Fibroblast of upper back skin (primary cell): ENCODE measurements at places on chromosomes 12 and 14.

DNA sequence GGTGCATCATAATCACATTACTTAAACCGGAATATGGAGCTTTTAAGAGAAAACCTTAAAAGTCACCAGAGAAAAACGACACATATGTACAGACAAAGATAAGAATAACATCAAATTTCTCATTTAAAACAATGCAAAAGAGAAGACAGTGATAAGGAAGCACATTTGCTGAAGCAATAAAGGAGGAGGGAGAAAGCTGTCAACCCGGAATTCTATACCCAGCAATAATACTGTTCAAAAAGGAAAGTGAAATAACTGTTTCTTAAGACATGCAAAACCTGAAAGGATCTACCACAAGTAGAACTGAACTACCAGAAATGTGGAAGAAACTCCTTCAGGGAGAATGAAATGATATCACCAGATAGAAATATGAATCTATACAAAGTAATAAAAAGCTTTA lies 15.4 kb downstream of the SLC6A13 start:
- DNase-seq = no peak

GRCh38 chr14:100279133-100279532 lies 27.1 kb downstream of the SLC25A29 start:
- DNase-seq = no peak

- peak; percentile 63 for DNase-seq
Observed at GRCh38 chr12:27975222-27976136, 2.9 kb upstream of the PTHLH start.

DNA sequence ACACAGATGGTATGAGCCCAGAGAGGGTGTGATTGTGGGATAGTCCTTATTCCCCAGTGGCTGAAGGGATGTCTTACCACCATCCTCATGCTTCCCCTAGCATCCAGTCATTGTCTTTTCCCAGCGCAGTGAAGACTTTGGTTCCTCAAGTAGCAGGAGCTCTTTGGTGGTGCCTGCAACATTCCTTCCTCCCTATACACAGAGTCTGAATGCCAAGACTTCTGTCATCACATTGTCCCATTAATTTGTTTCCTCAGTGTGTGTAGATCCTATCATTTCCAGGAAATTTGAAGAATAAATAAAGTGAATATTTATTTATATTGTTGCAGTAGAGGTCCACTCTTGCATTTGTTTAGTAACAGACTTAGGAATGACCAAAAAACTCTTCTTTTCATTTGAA lies 147.2 kb downstream of the DACT1 start:
- DNase-seq = peak; percentile 40

DNA sequence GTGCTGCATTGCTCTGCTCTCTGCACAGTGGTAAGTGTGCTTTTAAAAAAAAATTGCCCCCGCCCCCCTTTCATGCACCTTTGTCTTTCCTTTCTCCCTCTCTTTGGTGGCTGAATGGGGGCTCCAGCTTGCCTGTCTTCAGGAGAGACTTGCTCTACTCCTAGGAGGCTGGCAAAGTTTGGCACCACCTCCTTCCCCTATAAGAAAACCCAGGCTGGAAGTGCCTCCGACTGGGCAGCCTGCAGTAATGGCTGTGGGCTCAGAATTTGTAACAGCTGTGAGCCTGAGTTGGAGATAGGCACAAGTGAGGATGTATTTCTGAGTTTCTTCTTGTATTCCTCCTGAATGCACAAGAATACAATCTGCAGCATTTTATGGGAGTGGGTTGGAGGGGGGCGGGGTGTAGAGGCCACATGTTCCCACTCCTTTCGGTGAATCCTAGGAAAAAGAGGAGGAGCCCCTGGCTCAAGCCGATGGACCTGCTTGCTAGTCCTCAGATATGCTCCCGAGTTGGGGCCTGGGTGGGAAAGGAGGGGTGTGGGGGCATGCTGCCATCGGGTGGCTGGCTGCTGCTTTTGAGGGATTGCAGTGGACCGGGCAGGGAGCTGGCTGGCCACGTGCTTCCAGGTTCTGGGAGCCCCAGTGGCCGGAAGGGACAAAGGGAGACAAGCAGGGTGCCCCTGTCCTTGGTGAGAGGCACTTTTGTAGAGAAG lies 124.3 kb downstream of the TSPAN9 start:
- no peak for DNase-seq

GRCh38 chr12:38872561-38872960 lies 32.8 kb downstream of the CPNE8 start:
- DNase-seq = no peak

DNA sequence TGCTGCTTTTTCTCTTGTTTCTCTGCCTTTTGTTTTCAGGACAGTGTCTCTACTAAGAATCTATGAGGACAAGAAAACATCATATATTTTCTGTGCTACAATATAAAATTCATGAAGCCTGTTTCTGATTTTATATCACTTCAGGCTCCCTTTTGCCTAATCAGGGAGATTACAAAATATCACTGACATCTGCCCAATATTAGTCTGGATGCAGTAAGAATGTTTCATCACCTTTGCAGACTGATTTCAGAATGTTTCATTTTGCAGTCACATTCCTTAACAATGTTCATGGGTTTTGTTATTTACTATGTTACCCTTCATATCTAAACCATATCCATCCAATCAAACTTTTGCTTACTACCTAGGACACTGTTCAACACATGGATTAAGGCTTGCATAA lies 491 bp upstream of the CLEC6A start:
- no peak for DNase-seq

DNA sequence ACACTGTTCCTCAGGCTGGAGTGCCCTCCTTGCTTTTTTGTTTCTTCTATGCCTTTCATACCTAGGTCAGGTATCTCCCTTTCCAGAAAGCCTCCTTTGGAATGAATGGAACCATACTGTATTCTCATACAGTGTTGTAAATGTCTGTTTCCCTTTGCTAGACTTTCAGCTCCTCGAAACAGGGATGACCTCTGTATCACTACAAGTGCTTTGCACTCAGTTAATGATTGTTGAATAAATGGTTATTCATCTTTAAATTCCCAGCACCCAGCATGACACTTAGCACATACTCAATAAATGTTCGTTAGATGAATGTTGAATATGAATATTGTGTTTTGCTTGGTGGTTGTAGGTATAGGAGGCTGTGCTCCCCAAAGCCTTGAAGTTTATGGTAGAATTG lies 5.9 kb upstream of the TULP3 start:
- no peak for DNase-seq

- DNase-seq = no peak
Observed at GRCh38 chr12:39935839-39936238, 170.0 kb downstream of the SLC2A13 start.

DNA sequence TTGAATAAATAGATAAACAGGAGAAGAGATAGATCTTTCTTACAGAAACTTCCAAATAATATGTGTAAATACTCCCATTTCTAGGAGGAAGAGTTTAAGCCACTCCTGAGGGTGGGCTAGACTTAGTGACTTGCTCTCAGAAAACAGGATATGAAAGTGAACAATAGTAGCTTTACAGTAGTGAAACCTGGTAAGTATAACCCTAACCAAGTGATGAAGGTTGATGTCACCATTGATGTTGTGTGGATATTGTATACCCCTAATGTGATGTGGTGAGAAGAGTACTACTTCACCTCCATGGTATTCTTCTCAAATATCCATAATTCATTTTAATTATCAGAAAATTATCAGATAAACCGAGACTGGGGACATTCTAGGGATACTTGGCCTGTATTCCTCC lies 20.9 kb downstream of the AKAP6 start:
- no peak for DNase-seq

DNA sequence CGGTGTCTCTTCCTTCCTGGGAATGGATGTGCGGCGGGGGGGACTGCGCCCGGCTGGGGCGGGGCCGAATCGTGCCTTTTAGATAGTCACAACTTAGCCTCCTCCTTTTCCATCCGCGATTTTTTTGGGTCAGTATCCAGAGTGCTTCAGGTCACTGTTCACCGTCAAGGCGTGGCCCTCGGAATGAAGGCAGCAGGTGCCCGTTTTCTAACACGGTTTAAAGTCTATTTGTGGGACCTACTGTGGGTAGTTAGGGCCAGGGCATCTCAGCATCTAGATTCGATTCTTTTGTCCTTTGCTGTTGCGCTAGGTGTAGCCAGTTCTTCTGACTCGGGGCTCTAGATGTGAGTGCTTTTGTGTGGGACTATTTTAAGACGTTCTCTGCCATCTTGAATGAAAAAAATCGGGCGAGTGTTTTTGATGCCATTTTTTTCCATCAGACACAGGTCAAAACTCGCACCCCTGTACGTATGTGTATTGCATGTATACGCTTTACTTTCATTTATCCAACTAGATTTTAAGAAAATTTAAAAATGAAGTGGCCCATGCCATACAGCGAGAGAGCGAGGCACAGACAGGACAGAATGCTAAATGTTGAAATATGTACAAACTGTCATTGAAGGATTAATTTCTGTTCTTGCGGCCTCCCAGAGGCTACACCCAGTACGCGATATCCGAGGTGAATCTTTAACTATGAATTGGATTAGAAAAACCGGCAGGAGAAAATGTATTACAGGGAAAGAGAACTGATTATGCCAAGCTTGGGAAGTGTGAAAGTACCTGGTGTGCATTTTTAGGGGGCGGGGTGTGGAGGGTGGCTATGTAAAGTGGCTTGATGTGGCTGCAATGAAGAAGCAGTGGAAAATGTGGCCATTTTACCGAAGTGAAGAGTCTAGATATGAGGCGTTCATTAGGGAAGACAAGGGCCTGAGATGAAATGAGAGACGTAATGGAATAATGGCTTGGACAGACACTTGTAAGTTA lies 835 bp downstream of the VEZT start:
- DNase-seq = peak; percentile 60

DNA sequence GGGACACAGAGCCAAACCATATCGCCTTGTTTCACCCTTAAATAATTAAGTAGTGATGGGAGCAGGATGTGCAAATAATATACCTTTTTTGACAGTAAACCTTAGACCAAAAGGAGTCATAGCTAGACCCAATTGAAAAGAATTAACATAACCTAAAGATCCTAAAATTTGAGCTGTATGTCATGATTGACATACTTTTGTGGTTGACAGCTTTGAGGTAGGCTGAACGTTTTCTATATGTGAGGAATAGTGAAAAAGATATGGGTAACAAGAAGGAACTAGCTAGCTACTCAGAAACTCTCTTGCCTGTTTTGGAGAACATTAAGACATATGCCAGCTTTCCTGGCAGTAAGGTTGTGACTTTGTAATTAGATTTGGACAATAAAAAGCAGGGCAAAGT lies 320.6 kb downstream of the KCNC2 start:
- DNase-seq = no peak

DNA sequence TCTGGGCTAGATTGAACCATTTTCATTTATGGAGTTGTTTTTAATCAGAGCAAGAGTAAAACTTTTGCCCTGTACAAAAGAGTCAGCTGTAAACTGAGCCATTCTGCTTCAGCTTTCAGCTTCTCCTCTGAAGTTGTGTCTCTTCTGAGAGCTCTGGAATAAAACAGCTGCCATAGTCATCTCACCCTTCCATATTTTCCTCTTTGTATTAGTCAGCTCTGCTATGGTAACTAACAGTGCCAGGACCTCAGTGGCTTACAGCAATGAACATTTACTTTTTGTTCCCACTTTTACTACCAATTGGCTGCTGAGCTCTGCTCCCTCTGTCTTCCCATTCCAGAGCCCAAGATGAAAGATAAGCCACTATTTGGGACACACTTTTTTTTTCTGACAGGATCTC lies 178.5 kb downstream of the DAD1 start:
- DNase-seq = no peak

DNA sequence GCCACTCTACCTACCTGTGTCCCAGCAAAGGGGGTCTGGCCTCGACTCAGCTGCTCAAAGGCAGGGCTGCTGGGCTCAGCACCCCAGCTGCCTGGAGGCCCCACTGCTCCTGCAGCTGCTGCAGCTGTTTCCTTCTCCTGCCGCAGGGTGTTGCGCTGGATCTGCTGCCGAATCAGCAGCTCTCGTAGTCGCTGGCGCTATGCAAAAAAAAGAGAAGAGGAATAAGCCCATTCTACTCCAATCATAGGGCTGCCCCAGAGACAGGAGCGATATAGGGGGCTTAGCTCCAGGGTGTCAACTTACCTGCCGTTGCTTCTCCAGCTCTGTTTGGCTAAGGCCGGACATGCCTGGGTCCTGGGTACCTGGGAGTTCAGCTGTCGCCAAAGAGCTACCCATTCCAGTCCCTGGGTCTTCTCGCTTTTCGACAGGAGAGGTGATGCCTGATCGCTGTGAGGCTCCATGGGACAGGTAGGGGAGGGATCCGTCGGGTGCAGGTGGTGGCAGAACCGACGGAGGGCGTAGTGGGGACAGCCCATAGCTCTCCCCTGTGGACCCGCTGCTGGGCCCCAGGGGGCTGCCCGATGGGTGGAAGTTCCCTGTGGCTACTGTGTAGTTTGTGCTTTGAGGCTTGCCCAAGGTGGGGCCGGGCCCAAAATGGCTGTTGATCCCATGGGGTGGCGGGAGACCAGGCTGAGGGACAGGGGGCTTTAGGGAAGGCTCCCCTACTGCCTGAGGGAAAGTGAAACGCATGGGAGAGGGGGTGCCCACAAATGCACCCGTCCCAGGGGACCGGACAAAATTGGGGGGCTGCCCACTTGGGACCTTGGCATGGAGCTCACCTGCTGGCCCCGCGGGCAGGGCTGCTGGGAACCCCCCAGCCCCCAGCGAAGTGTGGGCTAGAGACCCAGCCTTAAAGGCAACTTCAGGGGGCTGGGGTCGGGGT lies 20.9 kb downstream of the KMT2D start:
- DNase-seq = no peak

DNA sequence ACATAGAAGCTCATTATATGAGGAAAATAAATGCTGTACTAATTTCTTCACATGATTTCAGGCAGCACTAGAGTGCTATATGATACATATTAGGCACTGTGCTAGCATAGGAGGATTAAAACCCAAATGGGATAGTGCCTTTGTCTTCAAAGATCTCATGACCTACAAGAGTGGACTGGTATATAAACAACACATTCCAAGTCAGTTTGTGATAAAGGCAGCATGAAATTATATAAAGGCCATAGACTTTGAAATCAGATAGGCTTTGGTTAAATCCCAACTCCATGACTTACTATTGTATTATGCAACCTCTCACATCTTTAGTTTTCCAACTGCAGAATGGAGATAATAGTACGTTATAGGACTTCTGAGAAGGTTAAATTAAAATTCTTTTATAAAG lies 179.7 kb downstream of the RAD51B start:
- peak; percentile 62 for DNase-seq

GRCh38 chr12:52358575-52359350 lies 8.5 kb downstream of the KRT85 start:
- peak; percentile 6 for DNase-seq

DNA sequence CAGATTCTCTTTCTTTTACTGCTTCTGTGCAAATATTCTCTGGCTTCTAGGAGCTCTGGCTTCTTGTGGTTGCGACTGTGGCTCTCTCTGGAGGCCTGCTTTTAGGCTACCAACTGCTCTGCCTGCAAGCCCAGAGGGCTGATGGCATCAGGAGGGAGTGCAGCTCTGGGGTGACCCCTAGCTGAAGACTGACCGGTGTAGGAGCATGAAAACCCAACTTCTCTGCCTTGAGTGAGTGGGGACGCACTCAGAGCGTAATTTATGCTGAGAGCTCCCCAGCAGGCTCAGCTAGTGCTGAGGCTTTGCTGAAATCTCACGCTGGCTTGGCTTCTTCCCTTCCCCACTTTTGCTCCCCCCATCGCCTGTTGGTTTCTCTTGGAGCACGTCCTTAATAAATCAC lies 29.9 kb upstream of the RBM19 start:
- no peak for DNase-seq

GRCh38 chr14:92513966-92514843 lies 624 bp downstream of the RIN3 start:
- no peak for DNase-seq
